ENCODE measurements at places on chromosomes 2 and 18.

- no peak for DNase-seq
These were observed 228.6 kb downstream of the CD226 start for GRCh38 chr18:69718912-69719547.

- no peak for DNase-seq
These were observed 75.8 kb downstream of the DGKD start for GRCh38 chr2:233430081-233430480.

GRCh38 chr2:120780402-120780801 is 44.7 kb downstream of the GLI2 start:
- peak; percentile 85 for DNase-seq

GRCh38 chr2:12169721-12170120 is 423.3 kb downstream of the LPIN1 start:
- DNase-seq: no peak

GRCh38 chr18:34626404-34627136 is 83.5 kb upstream of the DTNA start:
- DNase-seq: no peak

DNA sequence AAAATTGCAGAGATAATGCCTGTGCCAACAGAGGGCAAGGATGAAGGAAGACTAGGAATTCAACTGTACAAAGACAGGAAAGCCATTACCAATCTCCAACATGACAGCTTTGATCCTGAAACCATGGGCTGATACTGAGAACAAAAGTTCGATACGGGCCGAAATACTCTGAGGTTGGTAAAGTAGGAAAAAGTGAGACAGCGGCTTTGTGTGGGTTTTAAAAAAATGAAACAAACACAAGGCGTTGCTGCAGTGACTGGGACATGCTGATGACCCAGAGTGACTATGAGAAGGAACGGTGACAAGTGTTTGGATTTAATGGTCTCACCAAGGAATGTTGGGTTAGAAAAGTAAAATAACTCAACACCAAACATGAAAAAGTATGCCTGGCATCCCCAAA is 24.2 kb upstream of the SDC1 start:
- no peak for DNase-seq

GRCh38 chr18:57077786-57078552 is 68.9 kb upstream of the BOD1L2 start:
- no peak for DNase-seq

- no peak for DNase-seq
These were observed 29.7 kb upstream of the FHL2 start for GRCh38 chr2:105428387-105429018.

DNA sequence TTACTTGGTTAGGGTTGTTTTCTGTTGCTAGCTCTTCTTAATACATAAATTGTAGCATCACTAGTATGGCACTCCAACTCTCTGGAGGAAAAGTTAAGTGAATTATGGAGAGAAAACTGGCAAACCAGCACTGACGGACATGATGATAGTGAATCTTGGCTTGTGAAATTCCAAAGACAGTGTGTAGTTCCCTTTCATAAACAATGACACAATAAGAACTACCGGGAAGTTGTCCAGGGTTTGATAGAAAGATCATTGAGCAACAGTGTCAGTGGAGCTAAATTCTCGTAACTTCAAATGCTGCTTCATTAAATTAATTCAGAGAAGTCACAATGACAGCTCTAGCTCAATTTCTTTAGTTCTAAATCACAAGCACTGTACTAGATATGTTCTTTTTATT is 66.5 kb downstream of the RIT2 start:
- DNase-seq: no peak

Measured in SK-N-SH (cell line).